NCI-H1436 (cell line): ENCODE measurements at places on chromosomes 5 and 9.

GRCh38 chr9:33120620-33121019 is 44.1 kb upstream of the SMU1 start:
- no peak for DNase-seq

DNA sequence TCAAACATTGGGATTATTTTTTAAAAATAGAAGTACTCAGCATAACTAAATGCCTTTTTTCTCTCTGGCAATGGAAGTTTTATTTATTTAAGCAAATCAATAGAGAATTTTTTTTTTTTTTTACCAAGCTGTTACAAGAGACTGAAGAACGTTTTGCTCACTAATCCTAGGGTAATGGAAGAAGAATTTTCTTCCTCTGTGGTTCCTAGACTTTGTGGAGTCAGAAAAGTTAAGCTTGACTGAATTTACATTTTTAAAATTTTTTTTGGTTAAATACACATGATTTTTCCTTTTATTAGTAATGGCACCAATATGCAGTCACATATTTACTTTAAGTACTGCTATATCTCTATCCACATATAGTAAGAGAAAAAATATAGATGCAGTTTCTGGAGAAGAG is 189.8 kb downstream of the PCSK1 start:
- DNase-seq, result no peak

GRCh38 chr5:90529194-90529938 is at the start of gene LYSMD3:
TSS of gene LYSMD3 (minus strand) at chr5:90529584. CDS start at chr5:90525289, 4,295 bp downstream.
- DNase-seq, result peak; percentile 96

GRCh38 chr5:145385276-145385675 is 449.9 kb downstream of the PRELID2 start:
- DNase-seq, result no peak

DNA sequence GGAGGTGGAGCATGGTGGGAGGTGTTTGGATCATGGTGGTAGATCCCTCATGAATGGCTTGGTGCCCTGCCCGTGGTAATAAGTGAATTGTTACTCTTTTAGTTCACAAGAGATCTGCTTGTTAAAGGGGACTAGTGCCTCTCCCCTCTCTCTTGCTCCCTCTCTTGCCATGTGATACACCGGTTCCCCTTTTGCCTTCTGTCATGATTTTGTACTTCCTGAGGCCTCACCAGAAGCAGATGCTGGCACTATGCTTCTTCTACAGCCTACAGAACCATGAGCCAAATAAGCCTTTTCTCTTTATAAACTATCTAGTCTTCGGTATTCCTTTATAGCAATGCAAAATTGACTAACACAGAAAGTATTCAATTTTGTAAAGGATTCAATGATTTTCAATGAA is 817.1 kb downstream of the TLR4 start:
- DNase-seq, result no peak

DNA sequence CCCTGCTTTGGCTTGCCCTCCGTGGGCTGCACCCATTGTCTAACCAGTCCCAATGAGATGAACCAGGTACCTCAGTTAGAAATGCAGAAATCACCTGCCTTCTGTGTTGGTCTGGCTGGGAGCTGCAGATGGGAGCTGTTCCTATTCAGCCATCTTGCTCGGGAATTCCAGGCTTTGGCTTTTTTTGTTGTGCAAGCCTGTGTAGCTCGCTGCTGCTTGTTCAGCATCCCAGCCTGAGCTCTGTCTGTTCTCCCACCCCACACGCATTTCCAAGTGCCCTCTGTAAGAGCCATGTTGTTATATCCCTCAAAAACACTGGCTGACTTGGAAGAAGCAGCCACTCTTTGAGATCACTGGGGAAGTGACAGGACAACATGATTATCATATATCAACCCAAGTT is 101.6 kb upstream of the DPYSL3 start:
- no peak for DNase-seq

GRCh38 chr5:177477701-177478477 is 4.5 kb upstream of the DBN1 start:
- DNase-seq, result no peak

DNA sequence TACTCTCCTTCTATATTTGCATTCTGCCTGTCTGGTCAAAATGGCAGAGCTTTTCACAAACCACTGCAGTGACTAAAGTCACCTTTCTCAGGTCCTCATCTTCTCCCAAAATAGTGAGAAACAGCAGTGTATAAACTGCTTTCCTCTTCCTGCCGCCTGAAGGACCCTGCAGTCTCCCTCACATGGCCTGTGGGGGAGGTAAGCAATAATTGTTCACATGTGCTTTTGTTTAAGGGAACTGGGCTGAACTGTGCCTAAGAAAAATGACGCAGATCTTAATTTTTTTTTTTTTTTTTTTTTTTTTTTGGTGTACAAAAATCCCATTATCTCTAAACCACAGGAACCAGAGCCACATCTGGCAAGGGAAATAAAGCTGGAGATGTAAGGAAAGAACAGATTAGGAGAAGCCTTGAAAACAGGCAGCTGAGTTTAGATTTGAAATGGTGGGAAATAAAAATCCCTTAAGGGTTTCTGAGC is 131.7 kb upstream of the VLDLR start:
- no peak for DNase-seq

- DNase-seq, result no peak
Measured at GRCh38 chr9:18405240-18405639, 68.7 kb upstream of the ADAMTSL1 start.

DNA sequence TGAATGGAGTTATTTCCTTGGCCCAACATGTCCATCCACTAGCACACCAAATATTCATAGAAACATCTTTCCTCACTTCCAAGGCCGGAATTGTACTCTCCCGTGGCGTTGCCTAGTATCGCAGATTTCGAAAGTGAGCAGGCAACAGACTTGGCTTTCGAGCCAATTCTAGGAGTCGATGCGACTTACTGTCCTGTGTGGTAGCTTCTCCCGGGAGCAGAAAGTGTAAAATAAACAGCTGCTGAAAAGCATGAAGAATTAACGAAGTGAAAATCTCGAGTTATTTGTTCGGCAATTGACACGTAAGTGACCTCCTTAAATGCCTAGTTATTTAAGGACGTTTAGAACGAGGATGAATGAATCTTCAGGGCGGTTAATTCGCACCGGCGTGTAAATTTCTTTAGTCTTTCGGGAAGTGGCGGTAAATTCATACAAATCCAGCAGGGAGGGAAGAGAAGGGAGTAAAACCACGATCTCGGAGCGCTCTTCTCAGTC is 449 bp upstream of the PCSK5 start:
- no peak for DNase-seq

- DNase-seq, result no peak
Measured at GRCh38 chr9:101448680-101449070, 13.1 kb upstream of the ALDOB start.

DNA sequence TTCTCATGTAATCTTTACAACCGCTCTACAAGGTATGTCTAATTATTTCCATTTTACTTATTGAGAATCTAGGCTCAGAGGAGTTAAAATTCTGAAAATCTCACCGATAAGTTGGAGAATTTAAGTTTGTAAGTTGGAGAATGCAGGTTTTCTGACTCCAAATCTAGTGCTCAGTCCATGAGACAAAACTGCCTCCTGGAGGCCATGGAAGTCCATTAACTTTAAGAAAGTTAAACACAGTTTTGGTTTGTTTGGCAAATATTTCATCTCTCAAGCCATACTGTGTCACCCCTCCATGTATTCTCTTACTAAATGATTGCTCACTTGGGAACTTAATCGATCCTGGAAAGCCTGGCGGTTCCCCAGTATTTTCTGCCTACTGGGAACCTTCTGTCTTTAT is 52.6 kb downstream of the INIP start:
- no peak for DNase-seq

DNA sequence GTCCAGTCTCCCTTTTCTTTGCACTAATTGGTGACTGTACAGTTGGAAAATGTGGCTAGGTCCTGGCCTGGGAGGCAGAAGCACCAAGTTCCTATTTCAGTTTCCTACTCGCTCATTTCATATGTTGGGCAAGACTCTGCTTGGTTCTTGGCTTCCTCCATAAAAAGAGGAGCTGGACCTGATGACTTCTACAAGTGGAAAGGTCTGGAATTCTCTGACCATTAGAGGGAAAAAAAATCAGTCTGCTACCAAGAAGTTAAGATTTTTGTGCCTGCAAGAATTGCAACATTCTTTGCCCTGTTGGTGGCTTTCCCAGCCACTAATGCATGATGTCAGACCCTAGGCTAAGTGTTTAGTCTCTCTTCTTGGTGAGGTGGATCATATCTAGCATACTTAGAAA is 91.5 kb downstream of the WDR41 start:
- no peak for DNase-seq

GRCh38 chr5:17405976-17406375 is 92.1 kb upstream of the TAF11L2 start:
- no peak for DNase-seq

GRCh38 chr5:126055348-126055729 is 367.9 kb upstream of the GRAMD2B start:
- DNase-seq, result peak; percentile 51

- no peak for DNase-seq
Measured at GRCh38 chr5:151612689-151613427, 21.7 kb upstream of the FAT2 start.

DNA sequence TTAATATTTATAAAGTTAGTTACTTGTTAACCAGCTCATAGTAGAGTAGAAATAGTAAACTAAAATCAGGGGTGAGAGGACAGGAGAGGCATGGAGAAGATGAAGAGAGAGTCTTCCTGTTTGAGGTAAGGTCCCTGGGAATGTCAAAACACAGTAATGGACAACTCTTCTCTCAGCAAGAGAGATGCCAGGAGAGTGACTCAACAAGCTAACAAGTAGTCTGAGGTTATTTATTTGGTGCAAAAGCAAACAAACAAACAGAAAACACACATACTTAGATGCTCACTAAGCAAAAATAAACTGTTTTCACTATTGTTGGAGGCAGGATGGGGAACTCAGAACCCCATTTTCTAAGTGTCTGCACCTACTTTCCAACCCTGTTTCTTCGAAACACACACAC is 333.2 kb upstream of the RFX3 start:
- DNase-seq, result no peak

DNA sequence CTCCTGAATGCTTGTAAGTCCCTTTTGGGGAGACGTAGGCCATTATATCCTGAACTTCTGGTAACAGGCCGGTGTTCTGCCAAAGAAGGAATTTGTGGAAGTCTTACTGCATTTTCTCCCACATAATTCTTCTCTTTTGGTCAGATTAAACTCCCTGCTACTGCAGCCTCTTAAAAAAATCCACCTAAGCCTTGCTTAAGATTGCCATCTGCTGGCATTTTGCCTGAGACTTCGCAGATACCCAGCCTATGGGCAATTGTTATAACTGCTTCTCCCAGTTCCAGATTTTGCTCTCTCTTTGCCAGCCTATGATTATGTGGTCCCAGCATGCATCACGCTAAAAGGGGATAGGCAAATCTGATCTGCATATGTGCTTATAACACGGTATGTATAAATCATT is 391.6 kb upstream of the CHD1 start:
- peak; percentile 66 for DNase-seq

- DNase-seq, result no peak
Measured at GRCh38 chr5:175335691-175336090, 108.3 kb downstream of the DRD1 start.

GRCh38 chr9:75483636-75484035 is 395.3 kb downstream of the OSTF1 start:
- no peak for DNase-seq

DNA sequence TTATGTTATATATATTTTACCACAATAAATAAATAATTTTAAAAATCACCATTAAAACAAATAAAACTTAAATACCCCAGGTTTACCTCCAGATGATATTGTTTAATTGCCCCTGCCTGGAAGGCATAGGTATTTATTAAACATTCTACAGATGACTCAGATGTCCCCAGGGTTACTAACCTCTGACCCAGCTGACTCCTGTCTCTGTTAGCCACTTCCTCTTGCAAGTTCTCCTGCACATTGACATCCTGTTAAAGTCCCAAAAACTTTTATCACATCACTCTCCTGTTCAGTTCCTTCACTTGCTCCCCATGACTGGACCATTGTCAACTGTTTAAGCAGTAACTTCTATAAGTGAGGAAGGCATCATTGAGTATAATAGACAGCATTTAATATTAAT is 37.0 kb upstream of the RAB3C start:
- no peak for DNase-seq

GRCh38 chr9:95226921-95227320 is 90.6 kb downstream of the FANCC start:
- no peak for DNase-seq

DNA sequence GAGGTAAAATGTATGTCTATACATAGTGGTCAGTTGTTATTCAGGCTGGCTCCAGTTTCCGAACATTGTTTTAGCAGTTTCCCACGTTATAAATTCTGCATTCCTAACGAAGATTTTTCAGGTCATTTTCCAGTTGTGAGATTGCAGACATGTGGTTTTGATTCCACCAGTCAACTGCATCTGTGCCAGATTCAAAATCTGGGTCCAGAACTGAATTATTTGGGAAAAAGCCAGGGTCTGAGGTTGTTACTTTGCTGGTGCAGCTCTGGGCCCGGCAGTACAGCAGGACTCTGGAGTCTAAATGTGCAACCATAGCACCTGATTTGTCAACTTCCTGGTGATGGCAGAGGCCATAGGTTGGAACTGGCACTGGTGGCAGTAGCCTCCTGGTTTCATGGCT is 105.7 kb upstream of the MEGF10 start:
- no peak for DNase-seq

DNA sequence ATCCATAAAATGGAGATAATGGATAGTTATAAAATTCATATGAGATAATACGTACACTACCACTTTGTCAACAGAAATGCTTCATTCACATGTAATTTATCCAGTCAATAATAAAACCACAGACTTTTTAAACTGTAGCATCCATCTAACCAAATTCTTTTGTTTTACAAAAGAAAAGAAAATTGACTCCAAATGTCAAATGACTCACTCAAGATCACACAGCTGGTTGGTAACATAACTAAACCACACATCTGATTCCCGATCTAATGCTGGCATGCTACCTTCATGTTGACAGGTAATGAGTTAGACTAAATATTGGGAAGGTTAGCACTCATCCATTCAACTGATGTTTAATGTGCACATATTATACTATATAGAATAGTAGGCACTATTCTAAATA is 4.9 kb downstream of the FRMD3 start:
- DNase-seq, result no peak

DNA sequence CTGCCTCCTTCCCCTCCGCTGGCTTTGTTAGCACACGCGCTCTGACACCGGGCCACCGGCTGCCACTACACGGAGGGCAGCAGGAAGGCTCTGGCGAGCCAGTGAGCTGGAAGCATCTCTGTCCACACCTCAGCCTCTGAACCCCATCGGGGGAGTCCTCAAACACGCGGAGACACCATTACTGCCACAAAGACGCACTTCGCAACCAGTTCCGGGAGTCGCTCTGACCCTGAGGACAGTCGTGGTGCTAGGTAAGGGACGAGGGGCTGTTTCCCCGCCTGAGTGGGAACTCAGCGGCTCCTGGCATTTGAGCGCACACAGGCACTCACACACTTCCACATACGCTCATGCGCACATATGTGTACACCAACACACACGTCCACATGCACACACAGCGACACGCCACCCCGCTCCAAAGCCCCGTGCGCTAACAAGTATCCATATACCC is 160.0 kb downstream of the C9orf152 start:
- DNase-seq, result no peak

GRCh38 chr9:136899196-136899595 is 12.9 kb downstream of the TRAF2 start:
- DNase-seq, result no peak
